ENCODE measurements at places on chromosomes 4 and X.

- DNase-seq: no peak
These were observed 158.8 kb downstream of the TECRL start for GRCh38 chr4:64250488-64250887.

DNA sequence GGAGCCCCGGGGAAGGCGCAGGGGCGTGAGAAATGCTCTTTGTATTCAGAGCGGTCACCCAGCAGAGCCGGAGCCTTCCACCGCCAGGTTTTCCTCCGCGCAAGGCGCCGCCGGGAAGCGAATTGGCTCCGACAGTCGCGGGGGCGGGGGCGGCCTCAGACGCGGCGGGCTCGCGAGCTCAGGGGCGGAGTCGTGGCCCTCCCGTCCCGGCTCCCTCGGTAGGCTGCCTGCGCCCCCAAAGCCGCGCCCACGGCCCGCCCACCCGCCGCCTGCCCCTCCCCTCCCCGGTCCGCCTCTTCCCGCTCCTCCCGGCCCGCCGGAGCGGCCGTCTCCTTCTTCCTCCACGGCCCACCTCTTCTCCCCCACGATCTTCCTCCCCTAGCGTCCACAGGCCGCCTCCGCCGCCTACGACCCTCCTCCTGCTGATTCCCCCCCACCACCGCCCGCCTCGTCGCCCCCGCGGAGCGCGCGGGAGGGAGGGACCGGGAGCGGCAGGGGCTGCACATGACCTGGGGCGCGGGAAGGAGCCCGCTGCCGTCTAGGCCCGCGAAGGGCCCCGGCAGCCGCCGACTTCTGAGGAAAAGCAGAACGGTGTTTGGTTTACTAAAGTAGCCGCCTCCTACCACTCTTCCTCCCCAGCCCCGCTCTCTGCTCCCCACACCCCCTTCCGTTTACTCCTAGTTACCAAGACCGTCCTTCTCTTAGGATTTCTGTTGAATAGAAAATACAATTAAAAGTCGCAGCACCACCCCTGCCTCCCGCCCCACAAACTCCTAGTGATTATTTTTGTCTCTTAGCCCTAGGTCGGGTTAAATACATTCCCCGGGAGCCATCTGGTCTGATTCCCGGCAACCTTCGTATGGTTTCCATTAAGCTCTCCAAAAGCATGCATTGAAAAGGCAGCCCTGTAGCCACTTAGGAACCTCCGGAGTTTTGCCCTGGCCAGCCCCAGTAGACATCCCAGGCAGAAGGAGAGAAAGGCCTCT lies 53.2 kb downstream of the C4orf51 start:
- peak; percentile 63 for DNase-seq

DNA sequence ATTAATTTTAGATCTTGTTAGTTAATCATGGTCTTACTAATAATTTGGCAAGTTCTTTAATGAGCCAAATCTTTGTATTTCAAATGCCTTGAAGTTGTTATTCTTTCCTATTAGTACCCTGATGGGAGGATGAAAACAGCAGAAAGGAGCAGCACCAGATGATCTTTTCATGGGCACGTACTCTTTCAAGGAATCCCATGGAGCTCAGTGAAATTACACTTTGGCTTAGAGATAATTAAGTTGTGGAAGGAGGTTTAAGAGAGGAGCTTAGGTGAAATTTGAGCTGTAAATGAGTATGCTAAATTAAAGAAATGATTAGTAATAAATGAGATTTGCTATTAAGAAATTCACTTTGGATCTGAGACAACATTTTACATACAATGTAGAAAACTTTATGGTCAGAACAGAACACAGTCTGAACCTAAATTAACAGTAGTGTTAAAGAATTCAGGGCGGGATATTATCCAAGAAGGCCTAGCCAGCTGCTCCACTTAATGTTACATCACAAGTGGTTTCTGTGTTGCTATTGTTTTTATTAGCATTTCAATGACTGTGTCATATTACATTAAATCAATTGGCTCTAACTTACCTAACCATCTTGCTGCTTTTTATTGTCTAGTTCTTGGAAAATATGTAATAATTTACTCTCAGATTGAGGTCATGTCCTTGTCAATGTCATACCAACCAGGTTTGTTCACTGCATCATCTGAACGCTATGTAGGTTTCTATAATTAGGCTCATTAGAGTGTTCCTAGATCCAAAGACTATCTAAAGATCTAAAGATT lies 3.9 kb downstream of the MTHFD2L start:
- no peak for DNase-seq

DNA sequence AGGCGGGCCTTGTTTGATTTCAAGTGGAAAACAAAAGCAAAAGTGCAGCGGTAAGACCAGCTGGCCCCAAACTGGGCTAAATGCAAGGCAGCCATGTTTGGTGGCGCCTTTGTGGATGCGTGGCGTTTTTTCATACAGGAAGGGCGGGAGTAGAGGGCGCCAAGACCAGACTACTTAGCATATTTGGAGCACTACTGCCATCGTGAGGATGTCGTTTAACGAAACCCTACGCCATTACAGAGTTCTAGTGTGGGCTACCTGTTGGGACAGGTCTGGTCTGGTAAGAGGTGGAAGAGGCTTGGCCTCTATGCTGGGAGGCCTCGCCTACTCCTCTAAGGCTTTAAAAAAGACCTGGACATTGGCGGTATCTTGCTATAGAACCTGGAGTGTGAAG lies 230.7 kb upstream of the STK26 start:
- no peak for DNase-seq

DNA sequence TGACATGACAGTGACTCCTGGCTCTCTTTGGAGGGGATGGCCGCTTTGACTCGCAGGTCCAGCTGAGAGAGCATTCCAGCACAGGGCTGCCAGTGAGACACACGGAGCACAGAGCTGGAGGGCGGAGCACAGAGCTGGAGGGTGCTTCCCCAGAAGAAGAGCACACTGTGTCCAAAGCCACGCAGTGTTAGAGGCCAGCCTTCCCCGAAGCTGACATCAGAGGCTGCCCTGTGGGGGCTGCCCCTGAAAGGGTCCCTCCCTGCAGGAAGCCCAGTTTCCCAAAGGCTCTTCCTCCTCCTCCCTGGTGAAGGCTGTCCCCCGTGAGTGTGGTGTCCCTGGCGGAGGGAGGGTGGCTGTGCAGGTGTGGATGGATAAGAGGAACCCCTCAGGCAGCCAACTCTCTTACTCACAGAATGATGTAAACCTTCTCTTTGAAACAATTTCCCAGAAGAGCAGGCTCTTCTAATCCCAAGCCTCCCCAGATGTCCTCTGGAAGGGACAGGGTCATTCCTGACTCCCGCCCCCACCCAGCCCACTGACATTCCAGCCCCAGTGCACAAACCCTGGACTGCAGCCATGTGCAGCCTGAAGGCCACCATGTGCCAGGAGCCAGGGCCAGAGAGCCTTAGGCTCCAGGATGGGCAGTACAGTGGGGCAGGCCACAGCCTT lies 53.4 kb downstream of the PSAPL1 start:
- DNase-seq: no peak

DNA sequence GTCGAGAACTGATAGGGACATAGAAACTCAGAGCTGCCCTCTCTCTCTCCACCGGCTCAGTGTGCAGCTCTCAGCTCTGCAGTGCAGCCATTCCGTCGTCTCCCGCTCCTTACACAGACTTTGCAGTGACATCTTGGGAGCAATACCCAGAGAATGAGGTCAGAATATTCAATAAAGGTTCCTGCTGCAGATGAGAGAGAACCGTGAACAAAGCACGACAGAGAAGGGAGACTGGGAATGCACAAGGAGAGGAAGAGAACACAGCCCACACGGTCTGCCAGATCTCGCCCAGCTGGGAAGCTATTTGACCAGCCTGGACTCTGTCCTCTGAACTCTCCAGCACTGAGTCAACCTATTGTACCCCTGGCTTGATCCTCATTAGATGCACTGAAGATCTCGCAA lies 118.0 kb upstream of the PPARGC1A start:
- no peak for DNase-seq

- DNase-seq: no peak
These were observed 75.1 kb upstream of the SLC7A11 start for GRCh38 chr4:138317175-138317748.

DNA sequence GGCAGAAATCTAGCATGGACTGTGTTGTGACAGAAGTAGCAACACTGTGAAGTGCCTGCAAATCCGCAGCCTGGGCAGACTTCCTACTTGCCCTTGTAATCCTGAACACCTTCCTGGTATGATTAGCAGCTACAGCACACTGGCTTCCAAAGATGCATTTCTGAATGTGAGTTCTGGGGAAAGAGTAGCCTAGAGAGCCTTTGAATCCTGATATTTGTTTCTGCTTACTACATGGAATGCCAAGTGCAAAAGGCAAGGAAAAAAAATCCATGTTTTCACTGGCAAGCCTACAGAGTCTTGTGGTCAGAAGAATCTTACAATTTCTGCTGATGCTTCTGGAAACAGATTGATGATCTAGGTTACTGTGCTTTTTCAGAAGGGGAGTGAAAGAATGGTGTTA lies 223.7 kb downstream of the COL25A1 start:
- DNase-seq: no peak
